ENCODE measurements at places on chromosomes 13 and 19.

DNA sequence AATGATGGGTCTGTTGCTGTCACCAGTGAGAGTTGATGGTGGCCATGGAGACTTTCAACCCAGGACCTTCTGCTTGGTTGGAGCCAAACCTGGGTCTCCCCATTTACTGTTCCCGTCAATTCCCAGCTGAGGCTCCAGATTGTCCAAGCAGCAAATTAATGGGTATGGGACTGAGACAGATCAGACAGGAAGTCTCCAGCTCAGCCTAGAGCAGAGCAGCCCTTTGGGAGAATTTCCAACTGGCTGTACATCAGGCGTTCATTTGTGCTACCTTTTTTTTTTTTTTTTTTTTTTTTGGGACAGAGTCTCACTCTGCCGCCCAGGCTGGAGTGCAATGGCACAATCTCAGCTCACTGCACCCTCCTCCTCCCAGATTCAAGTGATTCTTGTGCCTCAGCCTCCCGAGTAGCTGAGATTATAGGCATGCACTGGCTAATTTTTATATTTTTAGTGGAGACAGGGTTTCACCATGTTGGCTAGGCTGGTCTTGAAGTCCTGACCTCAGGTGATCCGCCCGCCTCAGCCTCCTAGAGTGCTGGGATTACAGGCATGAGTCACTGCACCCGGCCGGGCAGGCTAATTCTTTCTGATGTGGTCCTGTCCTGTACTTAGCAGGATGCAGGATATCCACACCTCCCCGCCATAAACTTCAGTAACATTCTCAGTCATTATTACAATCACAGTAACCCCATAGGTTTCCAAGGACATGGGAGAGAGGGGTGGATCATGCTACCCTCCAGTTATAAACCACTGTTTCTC lies 9.3 kb downstream of the MAP3K10 start:
- DNase-seq, result no peak

- no peak for DNase-seq
Observed at GRCh38 chr19:52527956-52528351, 486 bp downstream of the ZNF808 start.

GRCh38 chr13:33556828-33557227 lies 261.1 kb upstream of the RFC3 start:
- DNase-seq, result no peak

GRCh38 chr19:48798937-48799336 lies 11.9 kb downstream of the BCAT2 start:
- DNase-seq, result no peak

DNA sequence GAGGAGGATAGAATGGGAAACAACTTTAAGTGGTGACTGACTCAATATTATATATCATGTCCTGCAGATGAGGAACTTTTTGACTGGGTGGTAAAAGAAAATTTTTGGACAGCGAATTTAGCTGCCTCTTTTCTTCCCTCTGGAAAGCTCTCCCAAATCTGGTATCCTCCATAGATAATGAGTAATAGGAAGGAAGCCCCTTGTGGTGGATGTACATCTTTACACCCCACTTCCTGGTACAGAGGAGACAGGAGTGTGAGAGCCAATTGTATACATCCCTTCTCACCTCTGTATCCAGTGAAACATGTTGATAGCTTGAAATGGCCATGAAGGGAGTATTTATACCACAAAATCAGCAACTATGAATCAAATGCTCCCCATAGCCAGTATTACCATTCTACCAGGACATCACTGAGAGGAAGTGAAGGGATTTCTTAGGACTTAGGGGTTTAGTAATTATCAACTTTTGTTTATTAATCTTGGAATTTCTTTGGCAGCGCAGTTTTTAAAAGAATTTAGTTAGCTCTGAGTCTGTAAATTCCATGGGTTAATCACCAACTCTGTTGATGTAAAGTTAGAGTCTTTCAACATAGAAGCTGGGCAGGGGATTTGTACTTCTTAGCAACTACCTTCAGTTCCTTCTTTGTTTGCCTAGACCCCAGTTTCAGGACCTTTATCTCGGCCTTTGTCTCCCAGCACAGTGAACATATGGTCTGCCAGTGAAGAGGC lies 17.0 kb upstream of the TDRD3 start:
- DNase-seq, result no peak

All from stimulated activated naive B cell treated with anti-CD40 and anti-IgM and Interleukin-4, amounts not matched to agents 10 μg/mL and 1 μg/mL and 100 μg/mL, for 72 hours (primary cell).